Ammon's horn (tissue), 1 donor: ENCODE measurements at places on chromosomes 1 and 21.

- DNase-seq: peak; percentile 77
These were observed 1.5 kb upstream of the BATF3 start for GRCh38 chr1:212700892-212701819.

GRCh38 chr1:203206129-203206687, 19.7 kb upstream of the CHI3L1 start:
- DNase-seq: no peak

DNA sequence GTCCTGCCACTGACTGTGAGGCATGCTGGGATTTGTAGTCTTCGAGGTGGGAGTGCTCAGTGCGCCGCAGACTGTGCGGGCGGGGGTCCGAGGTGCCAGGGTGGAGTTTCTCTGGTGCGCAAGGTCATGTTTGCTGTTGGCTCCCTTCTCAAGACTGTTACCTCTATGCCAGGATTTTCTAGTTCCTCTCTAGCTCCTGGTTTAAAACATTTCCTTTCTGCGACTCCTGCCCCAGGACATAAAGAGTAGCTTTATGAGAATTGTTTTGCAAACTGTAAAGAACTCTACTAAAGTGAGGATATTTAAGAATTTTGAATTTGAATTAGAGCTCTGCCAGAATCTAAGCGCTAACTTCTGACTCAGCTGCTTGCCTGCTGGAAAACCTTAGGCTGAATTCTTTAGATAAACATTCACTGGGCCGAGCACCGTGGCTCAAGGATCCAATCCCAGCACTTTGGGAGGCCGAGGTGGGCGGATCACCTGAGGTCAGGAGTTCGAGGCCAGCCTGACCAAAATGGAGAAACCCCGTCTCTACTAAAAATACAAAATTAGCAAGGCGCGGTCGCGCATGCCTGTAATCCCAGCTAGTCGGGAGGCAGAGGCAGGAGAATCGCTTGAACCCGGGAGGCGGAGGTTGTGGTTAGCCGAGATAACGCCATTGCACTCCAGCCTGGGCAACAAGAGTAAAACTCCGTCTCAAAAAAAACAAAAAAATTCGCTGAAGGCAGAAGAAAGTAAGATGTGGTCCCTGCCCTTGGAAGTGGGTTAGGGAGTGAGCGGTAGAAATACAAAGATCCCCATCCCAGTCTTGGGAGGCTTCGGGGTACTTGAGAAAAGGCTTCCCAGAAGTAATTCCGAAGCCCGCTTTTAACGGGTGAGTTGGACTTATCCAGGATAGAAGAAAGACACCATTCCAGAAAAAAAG, 992 bp upstream of the USP48 start:
- no peak for DNase-seq

DNA sequence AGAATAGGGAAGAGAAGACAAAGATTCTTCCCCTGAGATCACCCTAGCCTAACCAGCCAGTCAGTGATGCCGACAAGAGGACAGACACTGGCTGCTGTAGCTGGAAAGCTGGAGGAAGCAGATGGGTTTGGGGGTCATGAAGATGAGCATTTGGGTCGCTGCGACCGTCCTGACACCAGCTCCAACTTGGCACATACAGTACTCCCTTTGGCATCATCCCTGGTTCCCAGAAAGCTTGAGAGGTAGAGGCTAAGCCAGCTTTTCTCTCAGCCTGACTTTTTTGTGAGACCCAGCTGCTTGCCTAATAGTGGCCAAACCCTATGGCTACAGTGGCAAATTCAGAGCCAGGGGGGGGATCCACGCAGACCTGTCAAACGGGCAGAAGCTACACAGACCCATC, 43.0 kb upstream of the IKBKE start:
- no peak for DNase-seq

DNA sequence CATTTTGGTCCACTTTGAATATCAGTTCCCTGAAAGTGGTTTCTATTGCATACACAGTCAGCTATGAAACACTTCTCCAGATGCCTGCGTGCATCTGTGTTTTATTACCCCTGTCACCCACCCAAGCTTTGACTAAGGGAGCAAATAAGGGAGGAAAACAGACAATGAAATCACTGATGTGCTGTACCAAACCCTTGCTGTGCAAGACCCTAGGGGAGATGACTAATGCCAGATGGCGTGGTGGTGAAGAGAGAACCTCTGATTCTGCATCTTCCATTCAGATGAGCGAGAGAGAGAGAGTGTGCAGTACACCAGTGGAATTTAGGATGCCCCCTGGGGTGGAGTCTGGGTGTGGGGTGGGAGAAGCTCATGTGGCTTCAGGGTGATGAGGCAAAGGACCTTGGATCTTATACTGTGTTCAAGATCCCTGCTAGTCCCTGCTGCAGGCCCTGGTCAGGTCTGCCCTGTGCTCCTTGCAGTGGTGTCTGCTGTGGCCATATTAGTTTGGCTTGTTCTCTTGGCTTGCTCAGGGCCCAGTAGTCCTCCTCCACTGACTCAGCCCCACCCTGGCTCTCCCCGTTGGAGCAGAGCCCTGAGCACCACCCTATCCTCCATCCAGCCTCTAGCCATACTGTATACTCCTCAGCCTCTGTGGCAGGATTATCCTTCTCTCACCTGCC, 18.5 kb downstream of the CLCA1 start:
- DNase-seq: peak; percentile 33

GRCh38 chr1:171850651-171851350, 9.5 kb downstream of the DNM3 start:
- peak; percentile 44 for DNase-seq

DNA sequence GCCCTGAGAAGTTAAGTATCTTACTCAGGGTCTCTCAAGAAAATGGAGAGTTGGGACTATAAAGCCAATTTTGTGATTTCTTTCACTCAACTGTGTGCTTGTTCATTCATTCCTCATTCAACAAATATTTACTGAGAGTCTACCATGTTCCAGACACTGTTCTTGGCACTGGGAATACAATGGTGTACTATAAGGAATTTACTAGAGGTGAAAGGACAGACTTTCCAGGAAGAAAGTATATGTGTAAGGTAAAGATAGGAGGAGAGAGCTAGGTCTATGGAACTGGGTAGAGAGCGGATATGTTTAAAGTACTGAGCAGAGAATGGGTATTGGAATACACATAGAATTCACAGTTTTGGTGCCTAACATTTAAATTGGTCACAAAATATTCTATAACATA, 42.3 kb downstream of the ZNHIT6 start:
- no peak for DNase-seq

DNA sequence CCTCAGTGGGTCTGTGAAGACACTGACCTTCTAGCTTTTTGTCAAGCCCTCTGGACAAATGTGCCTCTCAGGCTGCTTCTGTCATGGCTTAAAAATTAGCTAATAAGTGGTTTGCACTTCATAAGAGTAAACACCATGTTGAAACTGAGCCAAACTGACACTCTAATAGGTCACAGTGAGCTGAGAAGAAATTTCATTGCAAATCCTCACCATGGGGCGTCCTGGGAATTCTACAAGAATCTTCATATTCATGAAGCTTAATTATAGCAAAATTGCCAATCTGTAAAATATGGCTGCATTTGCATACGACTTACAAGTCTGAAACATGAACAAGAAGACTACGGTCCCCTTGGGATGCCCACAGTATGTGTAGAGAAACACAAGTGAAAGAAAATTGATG, 188.6 kb downstream of the DSCAM start:
- DNase-seq: no peak

DNA sequence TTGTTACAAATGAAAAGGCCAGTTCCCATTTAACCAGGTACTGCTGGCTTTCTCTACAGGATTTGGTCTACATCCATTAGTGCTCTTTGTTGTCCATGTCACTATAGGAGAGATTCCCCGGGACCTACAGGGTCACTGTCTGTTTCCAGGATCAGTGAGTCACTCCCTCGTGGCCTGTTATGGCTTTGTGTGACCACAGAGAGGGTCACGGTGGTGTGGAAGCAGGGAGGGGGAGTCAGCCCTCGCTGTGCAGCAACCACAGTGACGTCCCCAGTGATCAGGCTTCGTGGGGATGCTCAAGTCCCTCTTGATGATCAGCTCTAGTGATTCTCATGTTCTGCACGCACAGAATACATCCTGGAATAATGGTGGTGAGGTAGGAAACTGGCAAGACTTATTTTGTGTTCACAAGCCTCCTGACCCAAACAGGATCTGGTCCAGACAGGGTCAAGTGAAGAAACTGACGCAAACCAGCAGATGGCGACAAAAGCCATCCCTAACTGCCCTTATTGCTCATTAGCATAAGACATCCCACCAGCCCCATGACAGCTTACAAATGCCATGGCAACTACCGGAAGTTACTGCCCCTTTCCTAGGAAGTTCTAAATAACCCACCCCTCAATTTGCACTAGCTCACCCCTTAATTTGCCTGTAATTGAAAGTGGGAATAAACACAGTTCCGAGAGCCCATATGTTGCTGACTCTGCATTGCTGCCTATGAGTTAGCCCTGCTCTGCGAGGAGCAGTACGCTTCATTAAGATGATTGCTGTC, 98.5 kb downstream of the DISC1 start:
- DNase-seq: peak; percentile 61

DNA sequence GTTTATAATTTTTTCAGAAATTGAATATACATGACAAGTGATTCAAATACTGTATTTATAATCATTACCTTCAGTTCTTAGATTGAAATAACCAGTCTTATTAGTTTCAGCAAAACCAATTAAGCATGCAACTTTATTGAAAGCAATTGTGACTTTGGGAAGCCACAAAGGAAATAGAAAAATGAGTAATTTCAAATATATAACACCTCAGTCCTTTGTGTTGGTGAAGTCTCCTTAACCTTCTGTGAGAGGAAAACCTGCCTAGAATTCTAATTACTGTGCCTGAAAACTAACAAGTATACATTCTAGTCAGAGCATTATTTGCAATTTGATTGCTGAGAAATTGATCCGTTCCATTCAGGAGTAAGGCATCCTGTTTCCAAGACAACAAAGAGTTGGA, 95.8 kb downstream of the S1PR1 start:
- DNase-seq: no peak

- no peak for DNase-seq
These were observed 84.2 kb downstream of the RABGAP1L start for GRCh38 chr1:174243451-174244000.

DNA sequence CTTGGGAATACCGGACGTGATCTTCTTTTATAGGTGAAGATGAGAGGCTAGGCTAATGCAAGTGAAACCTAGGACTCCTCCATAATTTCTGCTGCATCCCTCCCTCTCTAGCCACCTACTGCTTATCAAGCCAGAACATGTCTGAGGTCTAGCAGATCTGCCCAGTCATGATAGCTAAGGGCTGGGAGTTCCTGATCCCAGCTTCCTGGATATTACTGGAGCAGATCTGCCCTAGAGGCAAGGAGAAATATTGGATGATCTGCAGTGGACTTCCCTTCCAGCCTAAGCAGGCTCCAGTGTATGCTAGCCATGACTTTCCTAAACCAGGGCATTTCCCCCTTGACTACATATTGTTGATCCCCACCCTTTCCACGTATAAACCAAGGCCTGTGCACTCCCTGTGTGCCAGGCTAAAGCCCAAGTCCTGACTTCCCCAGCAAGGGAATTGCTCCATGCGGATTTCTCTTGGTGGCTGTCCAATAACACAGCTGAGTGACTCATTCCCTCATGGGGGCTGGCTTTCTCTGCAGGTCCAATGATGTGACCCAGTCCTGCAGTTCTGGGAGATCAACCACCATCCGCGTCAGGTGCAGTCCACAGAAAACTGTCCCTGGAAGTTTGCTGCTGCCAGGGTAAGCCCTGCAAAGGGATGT, 15.5 kb upstream of the SARS1 start:
- DNase-seq: peak; percentile 50

- DNase-seq: peak; percentile 69
These were observed 8.8 kb upstream of the ID3 start for GRCh38 chr1:23567996-23568607.

DNA sequence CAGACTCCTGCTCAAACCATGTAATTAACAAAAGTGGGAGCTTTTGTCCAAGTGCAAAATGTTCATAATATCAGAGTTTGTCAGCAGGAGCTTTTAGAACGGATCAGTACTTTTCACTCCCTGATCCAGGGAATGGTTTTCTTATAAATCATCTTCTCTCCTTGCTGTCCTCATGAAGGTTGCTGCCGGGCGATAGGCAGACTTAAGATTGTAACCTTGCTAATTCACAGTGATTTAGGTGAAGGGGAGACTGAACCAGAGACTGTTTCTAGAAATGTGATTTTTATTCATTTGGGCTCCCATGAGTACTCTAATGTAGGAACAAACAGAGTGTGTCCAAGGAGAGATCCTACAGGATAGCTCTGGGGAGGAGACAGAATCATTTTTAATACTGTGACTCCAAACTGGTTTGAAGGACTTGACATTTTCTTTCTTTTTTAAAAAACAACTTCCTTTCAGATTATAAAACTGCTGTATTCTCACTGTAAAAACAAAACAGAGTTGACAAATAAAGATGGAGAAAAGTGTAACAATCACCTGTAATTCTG, 23.7 kb downstream of the ELAVL4 start:
- DNase-seq: no peak

- DNase-seq: no peak
These were observed 801 bp downstream of the TRAF5 start for GRCh38 chr1:211327346-211327921.

DNA sequence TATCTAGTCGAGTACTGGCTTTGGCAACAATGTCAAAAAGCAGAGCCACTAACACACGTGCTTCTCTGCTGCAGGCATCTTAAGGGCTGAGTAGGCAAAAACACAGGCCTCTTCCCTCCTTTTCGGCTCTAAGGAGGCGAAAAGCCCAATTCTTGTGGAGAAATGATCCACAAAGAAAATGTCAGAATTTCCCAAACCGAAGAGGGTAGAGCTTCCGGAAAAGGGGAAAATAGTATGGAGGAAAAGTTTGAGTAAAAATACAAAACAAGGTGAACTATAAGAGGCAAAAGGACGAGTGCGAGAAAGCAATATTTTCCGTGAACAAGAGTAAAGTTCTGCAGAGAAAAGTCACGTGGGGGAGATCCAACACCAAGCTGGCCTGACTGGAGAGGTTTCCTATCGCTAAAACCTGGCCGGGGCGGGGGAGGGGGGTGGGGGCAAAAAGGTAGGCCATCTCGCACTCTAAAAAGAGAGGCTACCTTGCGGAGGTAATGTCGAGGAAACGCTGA, 551 bp downstream of the ZRANB2 start:
- DNase-seq: no peak

DNA sequence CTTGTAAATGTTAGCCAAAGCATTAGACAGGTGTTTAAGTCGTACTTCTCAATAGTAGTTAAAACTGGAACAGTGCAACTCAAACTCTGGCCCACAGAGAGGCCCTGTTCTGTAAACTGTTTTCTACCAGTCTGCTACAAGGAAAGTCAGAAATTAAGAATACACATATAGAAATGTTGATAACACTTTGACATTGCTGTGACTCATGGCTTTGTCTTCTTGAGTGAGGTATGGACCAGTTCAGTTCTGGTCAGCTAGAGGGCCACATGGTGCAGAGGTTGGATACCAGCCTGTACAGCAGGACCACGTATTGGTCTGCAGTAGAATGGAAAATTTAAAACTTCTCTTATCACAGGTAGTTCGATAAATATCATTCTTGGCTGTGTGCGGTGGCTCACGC, 22.3 kb downstream of the ZBTB8B start:
- no peak for DNase-seq

DNA sequence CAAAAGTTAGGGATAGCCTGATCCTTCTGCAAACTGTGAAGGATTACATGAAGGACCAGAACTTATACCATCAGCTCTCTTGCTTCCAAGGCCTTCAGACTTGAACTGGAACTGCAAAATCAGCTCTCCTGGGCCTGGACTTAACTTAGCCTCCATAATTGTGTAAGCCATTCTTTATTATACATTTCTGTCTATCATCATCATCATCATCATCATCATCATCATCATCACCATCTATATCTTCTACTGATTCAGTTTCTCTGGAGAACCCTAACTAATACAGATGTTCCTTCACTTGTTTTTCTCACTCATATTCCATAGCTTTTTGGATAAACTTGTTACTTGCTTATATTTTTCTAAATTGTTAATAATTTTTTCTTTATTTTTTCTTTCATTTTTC, 50.0 kb downstream of the PAPPA2 start:
- DNase-seq: no peak

- DNase-seq: no peak
These were observed 50.8 kb downstream of the PTBP2 start for GRCh38 chr1:96772349-96772748.
